ENCODE measurements at places on chromosomes 4 and X.

- peak; percentile 14 for DNase-seq
Observed at GRCh38 chrX:113741744-113742143, 842.1 kb upstream of the HTR2C start.

- no peak for DNase-seq
Observed at GRCh38 chrX:21740329-21741274, 17.3 kb downstream of the SMPX start.

- no peak for DNase-seq
Observed at GRCh38 chrX:56572975-56573374, 9.5 kb downstream of the UBQLN2 start.

GRCh38 chrX:56219700-56220099 is 12.5 kb upstream of the KLF8 start:
- DNase-seq = no peak

DNA sequence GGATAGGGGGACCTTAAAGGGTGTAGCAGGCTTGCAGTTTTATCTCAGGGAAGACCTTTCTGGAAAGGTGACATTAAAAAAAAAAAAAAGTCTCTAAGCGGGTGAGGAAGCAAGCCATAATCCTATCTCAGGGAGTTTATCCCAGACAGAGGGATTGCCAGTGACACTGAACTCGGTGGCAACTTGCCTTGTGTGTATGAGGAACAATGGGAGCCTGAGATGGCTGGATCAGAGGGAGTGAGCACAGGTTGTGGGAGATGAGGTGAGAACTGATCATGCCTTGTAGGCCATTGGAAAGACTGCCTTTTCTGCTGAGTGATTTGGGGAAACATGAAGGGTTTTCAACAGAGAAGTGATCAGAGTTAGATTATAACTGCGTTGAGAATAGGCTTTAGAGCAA is 31.1 kb downstream of the DTHD1 start:
- DNase-seq = no peak

DNA sequence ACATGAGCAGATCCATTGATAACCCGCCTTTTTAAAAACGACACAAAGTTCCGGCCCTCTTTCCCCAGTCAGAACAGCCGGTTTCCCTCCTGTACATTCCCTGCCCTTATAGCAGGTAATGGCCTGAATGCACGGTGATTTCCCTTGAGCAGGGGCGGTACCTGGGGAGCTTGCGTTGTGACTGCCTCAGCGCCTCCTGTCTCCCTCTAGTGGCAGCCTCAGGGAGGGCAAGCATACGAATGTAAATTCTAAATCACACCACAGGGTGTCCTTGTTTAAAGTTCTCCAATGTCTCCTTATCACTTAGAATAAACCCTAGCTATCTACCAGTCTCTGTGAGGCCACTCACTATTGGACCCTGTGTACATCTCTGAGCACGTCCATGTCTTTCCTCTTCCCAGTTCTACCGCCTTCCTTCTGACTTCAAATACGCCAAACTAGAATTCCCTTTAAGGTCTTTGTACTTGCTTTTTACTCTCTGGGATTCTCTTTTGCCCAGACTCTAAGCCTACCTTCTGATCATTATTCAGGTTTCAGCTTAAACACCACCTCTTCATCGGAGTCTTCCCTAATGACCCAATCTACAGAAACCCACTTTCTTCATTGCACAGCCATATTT is 18.4 kb upstream of the LDB2 start:
- DNase-seq = no peak

GRCh38 chr4:112290341-112290740 is 4.6 kb upstream of the TIFA start:
- DNase-seq = no peak

DNA sequence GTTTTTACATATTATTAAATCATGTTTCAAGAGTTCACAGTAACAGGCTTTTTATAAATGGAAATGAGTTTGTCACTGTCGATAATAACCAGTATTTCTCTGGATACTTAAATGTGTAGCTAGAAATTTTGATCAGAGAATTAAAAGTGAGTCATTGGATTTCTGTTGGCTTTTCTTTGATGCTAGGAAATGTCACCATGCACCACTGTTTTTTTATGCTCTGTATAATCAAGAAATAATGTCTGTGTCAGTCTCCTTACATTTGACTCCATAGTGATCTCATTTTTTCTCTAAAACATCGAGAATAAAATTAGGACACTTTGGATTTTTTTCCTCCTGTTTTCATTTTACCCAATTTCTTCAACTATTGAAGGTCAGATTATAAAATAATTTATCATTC is 234.2 kb downstream of the RAPGEF2 start:
- no peak for DNase-seq

DNA sequence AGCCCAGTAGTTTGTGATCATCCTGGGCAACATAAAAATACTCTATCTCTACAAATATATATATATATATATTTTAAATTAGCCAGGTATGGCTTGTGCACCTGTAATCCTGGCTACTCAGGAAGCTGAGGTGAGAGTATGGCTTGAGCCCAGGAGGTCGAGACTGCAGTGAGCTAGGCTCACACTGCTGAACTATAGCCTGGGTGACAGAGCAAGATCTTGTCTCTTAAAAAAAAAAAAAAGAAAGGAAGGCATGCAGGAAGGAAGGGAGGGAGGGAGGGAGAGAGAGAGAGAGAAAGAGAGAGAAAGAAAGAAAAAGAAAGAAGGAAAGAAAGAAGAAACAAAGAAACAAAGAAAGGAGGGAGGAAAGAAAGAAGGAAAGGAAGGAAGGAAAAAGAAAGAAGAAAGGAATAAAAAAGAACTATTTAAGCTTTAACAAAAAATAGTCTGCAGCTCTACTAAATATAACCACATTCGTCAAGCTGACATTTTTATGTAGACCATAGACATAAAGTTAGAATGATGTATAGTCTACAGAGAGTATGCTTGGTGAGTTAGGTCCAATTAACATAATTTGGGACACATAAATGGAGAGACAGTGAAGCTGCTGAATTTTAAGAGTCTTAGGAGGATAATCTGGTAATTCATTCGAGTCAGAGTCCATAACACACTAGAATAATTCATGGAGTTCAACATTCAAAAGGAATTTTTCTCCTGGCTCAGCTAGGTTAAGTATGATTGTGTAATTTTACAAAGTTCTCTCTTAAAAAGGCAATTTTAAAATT is 111.9 kb downstream of the GLRA3 start:
- no peak for DNase-seq

GRCh38 chr4:52606040-52606439 is 53.1 kb downstream of the USP46 start:
- DNase-seq = no peak

DNA sequence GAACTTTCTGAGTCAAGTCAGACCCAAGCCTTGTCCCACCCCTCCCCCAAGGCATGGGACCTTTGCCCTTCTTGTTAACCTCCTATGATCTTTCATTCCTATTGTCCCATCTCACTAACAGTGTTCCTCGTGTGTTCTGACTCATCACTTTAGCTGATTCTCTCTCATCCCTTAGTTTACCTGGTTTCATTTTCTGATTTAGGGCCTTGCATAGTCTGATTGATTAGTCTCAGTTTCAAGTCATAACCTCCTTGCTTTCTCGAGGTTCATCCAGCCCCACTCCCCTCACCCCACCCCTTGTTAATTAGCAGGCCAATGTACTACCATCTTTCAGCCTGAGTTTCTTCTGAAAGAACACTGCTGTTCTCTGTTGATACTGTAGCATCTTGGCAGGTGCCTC is 517.4 kb downstream of the RPA4 start:
- no peak for DNase-seq

DNA sequence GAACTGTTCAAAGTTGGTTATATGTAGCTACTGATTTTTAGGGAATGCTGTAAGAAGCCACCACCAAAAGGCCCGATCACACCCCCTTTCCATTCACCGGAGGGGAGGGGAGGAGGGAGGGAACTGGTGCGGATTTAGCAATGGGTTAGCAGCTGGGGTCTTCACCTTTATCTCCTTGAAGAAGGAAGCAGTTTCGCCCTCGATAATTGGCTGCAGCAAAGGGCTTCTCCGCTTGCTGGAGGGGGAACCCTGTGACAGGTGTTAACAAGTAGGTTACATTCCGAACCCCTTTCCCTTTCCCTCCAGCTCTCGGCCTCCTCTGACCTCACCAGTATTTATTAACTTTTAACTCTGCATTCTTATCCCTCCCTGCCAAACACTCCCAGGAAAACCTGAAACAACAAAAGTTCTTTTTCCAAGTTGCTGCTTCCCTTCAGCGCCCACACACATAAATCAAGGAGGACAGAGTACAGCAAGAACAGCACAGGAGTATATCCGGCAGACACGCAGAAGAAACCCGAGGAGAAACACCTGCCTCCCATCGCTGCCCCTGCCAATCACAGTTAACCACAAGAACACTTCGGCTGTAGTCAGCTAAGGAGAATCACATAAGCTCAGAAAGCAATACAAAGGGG is 39.8 kb upstream of the NAP1L5 start:
- no peak for DNase-seq

DNA sequence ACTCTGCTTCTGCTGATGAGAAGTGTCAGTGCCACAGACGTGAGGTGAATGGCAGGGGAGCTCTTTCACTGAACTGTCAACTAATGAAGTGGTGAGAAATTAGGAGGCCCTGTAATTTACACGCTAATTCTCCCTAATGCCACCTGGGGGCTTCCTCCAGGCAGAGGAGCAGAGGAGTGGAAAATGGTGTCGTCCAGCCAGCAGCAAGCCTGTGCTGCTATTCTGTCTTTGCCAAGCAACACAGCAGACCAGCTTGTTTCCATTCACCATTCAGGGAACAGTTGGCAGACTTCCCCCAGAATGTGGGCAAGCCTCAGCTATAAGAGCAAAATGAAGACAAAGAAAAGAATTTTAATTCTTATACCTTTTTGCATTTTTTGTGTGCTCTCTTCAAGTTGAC is 245.2 kb upstream of the TET2 start:
- no peak for DNase-seq

DNA sequence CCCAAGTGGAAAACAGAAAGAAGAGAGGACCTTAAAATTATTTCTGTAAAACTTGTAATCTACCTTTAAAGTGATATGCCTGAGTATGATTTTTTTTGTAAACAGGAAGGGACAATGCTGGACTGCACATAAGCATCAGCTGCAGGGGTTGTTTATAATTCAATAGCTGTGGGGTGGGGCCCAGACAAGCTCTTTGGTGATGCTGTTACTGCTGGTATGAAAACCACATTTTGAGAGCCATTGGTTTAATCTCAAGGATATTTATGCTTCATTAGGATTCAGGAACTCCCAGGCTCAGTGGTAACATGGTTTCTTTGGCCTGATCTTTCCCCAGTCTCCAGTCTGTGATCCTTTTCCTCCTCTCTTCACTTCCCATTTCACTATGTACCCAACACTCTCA is 34.3 kb upstream of the GRPR start:
- no peak for DNase-seq

DNA sequence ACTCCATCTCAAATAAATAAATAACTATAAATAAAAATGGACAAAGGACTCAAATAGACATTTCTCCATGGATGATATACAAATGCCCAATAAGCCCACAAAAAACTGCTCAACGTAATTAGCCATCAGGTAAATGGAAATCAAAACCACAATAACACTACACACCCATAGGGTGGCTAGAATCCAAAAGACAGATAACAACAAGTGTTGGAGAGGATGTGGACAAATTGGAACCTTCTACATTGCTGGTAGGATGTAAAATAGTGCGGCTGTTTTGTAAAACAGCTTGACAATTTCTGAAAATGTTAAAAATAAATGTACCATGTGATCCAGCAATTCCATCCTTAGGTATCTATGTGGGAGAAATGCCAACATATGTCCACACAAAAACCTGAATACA is 52.1 kb downstream of the ZNF157 start:
- no peak for DNase-seq

- DNase-seq = no peak
Observed at GRCh38 chr4:16051980-16052379, 31.8 kb downstream of the PROM1 start.

DNA sequence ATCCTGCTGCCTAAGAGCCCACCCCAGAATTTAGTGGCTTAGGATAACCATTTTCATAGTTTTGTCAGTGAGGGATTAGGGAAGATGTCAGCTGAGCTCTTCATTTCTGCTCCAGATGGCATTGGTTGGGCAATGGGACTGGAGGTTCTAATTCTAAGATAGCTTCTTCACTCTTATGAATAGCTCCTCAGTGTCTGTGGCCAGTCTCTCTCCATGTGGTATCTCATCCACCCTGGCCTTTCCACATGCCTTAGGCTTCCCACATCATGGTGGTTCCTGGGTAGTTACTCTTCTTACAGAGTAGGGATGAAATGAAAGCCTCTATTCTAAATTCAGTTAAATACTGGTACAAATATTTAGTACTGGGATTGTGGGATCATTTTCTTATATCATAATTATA is 31.3 kb downstream of the REPS2 start:
- no peak for DNase-seq

DNA sequence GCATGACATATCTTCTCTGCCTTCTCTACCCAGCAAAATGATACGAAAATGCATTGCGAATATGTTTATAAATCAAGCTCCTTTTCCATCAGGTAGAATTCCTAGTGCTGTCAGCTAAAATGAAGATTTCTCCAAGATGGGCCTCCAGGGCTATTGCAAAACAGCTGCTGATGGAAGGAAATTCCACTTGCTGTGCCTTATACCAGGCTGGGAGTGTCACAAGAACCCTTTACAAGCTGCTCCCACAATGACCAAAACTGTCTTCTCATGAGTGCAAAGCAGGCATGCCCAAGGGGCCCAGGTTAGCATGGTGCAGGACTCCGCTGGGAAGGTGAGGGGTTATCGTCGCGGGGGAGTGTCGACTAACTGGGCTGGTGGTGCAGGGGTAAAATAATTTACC is 8.7 kb downstream of the HNRNPH2 start:
- no peak for DNase-seq

DNA sequence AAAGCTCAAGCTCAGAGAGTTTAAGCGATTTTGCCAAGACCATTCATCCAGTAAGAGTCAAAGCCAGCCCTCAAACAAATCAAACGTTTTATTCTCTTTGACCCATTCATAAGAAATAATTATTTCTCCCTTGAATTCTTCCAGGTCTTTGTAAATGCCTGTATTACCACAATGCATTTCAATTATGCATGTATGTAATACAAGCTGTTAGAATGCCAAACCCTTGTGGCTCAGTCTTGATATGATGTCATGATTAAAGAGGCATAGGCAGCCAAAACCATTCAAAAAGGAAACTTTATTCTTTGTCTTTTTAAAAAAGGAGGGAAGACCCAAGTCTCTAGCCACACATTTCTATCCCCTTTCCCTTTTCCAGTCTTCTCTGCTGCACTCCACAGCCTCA is 56.5 kb upstream of the PGM2 start:
- DNase-seq = no peak

GRCh38 chr4:79788884-79789283 is 284.1 kb downstream of the ANTXR2 start:
- no peak for DNase-seq
